ENCODE measurements at places on chromosomes 4 and X.

DNA sequence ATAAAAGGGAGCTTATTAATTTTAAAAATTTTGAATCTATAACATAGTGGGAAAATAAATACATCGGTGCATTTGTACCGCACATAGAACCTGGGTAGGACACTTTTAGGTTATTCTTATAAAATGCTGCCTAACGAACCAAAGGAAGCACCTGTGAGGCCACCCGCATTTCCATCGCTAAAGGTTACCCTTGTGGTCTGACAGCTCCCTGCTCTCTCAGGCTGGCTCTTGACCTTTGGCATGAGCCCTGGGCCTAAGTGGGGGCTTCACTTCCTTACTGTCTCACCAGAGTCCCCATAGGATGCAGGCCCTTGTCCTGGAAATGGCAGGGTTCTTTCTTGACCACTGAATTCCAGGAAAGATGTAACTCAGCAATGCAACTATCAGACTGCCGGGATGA lies 46.0 kb downstream of the HADH start:
- DNase-seq = no peak

DNA sequence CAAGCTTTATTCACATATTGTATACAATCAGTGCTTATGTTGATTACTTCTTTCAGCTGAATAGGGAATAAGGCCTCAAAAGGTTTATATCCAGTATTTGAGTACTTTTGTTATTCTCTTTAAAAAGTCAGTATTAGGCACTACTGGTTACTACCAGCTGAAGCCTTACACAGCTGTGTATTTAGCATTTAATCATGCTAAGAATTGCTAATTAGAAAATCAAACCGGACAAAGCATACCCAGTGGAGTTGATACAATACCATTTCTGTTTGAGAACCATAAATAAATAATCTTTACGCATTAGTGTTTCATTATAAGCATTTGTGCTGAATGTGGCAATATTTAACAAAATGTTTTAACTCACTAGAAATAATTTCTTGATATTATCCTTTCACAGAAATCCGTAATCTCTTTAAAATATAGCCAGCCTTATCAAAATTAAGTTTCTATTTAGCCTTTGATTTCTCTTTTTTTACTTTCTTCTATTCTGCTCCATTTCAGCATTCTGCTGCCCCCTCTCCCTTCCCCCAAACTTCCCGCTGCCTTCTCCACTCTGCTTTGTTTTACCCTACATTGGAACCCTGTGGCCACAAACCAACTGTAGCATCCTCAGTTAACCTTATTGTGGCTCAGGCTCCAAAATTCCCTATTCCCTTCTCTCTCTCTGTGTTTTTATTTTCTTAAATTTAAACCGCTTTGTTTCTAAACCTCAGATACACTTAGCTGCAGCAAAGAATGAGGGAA lies 37.8 kb downstream of the UGT8 start:
- no peak for DNase-seq

GRCh38 chrX:147838465-147839131 lies 73.1 kb upstream of the FMR1 start:
- DNase-seq = no peak

GRCh38 chr4:79042079-79042674 lies 102.9 kb upstream of the PAQR3 start:
- DNase-seq = peak; percentile 33

- no peak for DNase-seq
These were observed 46.4 kb downstream of the GAB1 start for GRCh38 chr4:143383005-143383574.

DNA sequence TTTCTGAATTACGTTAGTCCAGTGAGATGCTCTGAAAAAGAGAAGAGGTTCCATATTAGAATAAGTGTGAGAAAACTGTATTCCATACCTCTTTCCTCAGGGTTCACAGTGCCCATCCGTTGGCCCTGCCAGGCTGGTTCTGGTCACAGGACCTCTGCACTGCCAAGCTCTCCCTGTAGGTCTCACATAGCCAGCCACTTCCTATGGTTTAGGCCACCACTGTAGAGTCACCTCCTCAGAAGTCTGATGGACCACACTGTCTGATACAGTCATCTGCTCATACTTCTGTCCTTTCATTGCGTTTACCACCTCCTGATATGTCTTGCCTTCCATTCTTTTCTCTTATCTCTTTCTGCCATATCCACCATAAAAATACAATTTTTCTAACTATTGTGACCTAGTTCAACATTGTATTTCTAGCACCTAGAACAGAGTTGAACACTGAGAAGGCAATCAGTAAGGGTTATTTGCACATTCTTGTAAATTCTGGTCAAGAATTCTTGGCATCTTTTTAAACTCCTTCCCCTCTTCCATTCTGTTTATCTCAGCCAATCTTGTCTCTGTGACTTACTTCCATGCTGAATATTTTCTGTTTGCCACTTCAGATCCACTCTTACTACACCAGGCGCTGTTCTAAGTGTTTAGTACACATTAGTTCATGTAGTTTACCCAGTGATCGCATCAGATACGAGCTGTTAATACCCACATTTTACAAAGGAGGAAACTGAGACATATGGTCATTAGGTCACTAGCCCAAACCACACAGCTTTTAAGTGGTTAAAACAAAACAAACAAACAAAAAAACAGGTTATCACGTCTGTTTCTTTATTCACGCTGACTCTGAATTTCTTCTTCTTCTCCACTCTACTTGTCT lies 125.6 kb downstream of the CBR4 start:
- DNase-seq = no peak

DNA sequence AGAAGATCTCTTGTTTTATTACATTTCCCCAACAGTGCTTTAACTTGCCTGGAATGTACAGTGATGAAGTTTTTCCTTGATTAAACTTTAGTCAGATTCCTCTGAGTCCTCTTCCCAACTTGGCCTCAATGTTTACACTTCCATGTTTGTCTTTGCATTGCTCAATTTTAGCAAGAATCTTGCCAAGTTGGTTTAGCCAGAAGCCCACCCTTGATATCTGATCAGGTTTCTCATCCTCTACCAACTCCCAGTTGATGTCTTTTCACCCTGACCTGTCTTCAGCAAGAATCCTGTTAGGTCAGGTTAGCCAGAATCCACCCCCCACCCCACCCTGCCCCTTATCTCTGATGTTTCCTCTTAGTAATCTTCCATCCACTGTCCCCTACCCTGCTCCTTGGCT lies 120.9 kb downstream of the MBNL3 start:
- no peak for DNase-seq

- DNase-seq = peak; percentile 35
These were observed 609.8 kb upstream of the GALNTL6 start for GRCh38 chr4:171203425-171203824.

DNA sequence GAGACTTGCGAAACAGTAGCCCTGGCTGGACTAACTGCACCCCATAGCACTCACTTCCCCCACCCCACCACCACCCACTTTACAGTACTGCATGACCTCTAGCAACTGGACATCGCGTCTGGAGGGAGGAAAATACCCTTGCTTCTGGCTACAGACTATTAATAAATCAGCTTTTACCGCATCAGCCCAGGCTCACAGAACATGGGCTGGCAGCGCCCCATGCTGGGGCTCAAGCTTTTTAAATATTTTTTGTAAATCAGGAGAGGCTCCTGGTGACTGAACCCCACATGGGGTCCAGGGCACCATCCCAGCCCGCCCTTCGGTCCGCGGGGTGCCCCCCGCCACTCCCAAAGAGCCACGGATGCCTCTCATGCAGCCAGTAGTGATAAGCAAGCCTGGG lies 2.7 kb downstream of the HS6ST2 start:
- DNase-seq = no peak

- peak; percentile 21 for DNase-seq
These were observed 14.0 kb upstream of the GPKOW start for GRCh38 chrX:49137492-49137891.

- DNase-seq = no peak
These were observed 708 bp downstream of the TMSB4X start for GRCh38 chrX:12975670-12975965.

DNA sequence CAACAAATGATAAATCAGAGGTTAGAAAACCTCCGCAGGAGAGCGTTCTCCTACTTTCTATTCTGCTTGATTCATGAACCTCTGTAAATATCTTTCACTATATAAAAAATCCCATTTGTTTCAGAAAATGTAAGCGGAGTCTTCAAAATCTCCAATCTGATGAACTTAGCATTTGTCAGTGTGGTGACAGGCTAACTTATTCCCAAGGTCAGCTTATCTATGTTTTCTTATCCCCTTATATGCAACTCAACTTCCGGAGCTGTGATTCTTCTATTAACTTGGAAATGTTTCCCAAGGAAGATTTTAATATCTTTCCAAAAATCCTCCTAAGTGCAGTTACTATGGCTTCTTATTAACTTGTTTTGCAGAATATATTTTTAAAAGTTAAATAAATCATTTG lies 87.5 kb upstream of the C1QTNF7 start:
- no peak for DNase-seq

DNA sequence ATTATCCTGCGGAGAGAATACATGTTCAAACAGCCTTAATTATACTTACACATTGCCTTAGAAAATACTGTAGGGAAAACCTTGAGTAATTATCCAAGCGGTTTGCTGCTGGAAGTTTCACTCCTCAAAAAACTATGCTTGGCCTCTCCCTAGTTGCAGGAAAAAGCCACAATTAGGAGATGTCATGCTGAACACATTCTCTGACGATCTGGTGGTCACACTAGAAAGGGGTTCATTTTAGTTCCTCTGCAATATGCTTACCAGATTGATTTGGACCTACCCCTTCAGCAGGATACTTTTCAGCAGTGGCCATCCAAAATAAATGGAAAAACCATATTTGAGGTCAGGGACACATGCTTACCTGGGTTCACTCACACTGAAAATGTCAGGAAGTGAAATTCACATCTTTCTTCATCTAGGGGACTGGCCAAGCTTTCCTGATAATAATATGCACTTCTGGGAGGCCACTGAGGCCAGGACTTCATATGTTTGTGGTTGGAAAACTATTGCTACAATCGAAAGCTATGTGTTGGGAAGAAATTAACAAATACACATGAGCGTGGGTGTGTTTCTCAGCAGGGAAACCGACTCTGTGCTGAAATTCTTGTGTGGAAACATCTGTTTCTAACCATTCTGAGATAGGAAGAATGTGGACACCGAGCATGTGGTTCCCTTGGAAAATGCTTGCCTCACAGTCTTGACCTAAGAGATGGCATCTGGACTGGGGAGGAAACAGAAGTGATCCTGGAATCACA lies 68.8 kb downstream of the ATXN3L start:
- DNase-seq = no peak

DNA sequence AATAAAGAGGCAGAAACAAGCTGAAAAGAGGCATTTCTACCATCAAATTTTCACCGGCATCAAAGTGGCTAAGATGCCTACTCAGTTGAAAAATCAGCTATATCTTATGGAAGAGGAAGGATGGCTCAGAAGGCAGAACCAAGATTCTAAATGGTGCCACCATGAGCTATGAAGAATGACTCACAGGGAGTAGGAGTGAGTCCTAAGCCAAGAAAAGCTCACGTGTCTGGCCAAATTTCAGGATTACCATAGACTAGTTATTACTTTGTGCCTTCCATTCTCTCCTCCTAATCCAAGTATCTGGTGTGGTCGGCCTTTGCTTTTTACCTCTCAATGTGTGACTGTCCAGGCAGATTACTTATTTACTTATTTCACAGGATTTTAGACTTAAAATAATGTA lies 54.8 kb downstream of the BMP3 start:
- DNase-seq = no peak

DNA sequence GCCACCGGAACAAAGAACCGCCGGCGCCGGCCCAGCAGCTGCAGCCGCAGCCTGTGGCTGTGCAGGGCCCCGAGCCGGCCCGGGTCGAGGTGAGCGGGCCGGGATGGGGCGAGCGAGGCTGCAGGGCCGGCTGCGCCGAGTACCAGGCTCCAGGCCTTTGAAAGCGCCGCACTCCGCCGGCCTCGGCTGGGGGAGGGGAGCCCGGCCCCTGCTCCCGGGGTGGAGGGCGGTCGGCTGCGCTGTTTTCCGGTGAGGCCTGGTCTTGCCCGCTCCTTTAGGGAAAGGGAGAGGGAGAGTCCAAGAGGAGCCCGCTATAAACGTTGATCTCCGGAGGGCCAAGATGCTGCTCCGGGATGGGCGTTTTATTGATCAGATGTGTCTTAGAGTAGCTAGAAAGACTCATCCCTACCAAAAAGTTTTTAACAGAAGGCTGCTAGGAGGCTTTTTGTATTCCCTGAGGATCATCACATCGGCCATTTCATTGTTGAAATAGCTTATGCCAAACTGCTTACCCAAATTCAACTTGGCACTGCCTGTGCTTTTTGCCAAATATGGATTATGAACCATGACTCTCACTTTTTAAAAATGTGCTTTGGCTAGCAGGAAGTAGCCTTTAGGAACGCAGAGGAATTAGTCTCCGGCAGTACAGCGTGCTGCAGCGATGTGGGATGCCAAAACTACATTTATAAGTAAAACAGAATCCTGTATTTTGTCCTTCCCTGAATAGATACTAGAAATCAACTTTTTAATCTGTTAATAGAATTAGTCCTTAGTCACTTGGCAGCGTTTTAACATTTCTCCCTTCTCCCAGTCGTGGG lies 760 bp downstream of the TMEM165 start:
- DNase-seq = peak; percentile 70

DNA sequence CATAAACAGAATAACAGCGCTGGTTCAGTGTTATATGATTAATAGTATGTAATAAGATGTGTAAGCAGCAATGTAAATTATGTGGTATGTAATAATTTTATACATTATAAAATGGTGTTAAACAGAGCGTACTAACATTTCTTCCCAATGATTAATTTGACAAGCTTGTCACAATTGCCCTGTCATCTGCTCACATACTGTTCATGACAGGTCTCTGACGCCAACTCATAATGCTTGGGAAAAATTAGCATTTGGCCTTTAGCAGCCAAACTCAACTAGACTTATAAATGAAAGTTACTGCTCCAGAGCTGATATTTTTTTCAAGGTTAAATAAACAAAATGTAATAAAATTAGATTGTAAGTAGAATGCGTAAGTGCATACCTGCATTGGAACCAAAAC lies 246.8 kb downstream of the TRAM1L1 start:
- DNase-seq = no peak

GRCh38 chr4:10963241-10963640 lies 278.7 kb upstream of the CLNK start:
- no peak for DNase-seq

GRCh38 chr4:104743215-104743653 lies 248.5 kb upstream of the CXXC4 start:
- no peak for DNase-seq

GRCh38 chrX:48541140-48541814 lies 1.8 kb downstream of the TBC1D25 start:
- no peak for DNase-seq

- DNase-seq = no peak
These were observed 27.8 kb upstream of the GALNTL6 start for GRCh38 chr4:171785388-171785787.

- DNase-seq = no peak
These were observed 441.9 kb downstream of the FSTL5 start for GRCh38 chr4:161721947-161722346.

GRCh38 chr4:123505095-123506010 lies 108.8 kb downstream of the SPRY1 start:
- DNase-seq = peak; percentile 7

GRCh38 chr4:175823015-175823742 lies 11.1 kb upstream of the GPM6A start:
- no peak for DNase-seq

- DNase-seq = no peak
These were observed 360.4 kb upstream of the AGA start for GRCh38 chr4:177802661-177803060.

- no peak for DNase-seq
These were observed 342.5 kb upstream of the FSTL5 start for GRCh38 chr4:162506253-162506652.

GRCh38 chr4:119525771-119526712 lies 102.6 kb downstream of the PDE5A start:
- DNase-seq = no peak

- DNase-seq = no peak
These were observed 5.3 kb upstream of the COMMD8 start for GRCh38 chr4:47468706-47469365.

Data from urothelium cell line (cell line).